ENCODE measurements at places on chromosomes 12 and 14.
A peak's percentile ranks its signal among the peaks of the same experiment; 100 is the strongest.

DNA sequence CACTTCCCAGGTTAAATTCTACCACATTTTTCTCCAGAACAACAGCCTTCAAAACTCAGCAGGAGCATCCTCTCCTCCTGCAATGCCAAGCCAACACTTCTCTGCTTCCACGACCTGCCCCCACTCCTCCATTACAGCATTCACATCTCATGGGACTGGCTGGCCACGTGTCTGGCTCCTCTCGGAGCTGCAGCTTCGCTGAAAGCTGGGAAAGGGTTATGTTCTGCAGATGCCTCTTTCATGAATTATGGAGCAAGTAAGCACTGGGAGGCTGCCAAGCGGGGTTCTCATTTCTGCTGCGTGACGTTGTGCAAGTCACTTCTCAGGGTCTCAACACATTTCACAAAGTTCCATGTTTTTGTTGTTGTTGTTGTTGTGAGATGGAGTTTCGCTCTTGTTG lies 142.2 kb upstream of the RFLNA start:
- no peak for DNase-seq

DNA sequence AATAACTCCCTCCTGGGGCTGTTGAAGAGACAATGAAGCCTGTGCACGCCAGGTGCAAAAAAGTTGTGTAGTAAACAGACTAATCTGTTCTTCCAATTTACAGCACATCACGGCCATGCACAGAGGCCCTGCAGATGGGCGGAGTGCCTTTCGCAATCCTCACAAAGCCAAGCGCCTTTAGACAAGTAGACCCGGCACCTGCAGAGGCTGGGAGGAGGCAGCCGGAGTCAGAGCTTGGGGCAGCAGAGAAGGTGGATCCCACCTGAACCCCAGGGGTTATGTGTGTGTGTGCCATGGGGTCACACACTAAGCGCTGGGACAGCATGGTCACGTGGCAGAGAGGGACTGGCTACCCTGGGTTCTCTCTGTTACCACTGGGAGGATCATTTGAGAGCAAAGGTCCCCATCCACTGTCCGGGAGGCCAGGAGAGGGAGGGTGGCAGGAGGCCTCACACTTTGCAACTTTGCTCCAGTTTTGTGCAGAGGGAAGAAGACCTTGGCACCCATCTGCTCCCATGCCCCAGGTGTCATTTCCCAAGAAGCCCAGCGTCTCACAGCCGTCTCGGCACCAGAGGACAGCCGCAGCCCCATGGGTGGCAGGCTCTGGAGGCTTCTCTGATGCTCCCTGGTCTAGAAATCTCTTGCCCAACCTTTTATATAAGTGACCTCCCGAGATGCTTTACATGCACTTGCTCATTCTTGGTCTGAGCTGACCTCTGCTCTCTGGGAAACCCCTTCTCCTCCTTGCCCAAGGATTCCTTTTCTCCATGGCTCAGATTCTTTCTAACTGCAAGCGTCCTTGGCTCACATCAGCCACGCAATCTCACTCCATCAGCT lies 80.0 kb upstream of the DICER1 start:
- no peak for DNase-seq

DNA sequence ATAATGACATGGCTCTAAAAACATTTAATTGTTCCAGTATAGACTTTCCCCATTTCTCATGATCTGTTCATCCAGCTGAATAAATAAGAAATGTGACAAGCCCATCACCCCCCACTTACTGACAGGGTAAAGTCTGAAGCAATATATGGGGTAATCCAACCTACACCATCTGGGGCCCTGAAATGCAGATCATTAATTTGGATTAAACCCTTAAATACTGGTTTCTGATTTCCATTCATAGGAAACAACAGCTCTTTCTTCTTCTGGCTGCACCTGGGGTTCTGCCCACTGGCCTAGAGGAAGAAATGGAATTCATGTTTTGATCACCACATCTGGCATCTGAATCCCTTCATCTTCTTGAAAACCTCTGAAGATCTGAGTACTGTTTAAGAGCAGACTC lies 39.3 kb upstream of the ACSM4 start:
- no peak for DNase-seq

DNA sequence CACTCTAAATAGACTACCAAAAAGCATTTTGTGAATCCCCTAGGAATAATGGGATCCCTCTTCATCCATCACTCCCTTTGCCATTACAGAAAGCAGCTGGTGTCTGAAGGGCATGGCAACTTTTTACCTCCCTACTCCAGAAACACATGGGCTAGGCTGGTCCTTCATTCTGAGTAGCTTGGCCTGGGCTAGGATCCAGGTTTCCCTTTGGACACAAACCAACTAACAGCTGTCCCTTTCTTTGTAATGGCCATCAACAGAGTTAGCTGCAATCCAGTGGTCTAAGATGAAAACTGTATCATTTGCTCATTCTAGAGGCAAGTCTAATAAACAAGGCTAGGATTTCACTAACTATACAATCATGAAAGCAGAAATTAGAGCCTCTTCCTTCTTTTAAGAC lies 7.4 kb downstream of the GRIN2B start:
- DNase-seq, result no peak

GRCh38 chr12:52259657-52260243 lies 14.7 kb upstream of the KRT86 start:
- no peak for DNase-seq

- DNase-seq, result no peak
Measured at GRCh38 chr12:84910549-84911241, 1.9 kb downstream of the SLC6A15 start.

DNA sequence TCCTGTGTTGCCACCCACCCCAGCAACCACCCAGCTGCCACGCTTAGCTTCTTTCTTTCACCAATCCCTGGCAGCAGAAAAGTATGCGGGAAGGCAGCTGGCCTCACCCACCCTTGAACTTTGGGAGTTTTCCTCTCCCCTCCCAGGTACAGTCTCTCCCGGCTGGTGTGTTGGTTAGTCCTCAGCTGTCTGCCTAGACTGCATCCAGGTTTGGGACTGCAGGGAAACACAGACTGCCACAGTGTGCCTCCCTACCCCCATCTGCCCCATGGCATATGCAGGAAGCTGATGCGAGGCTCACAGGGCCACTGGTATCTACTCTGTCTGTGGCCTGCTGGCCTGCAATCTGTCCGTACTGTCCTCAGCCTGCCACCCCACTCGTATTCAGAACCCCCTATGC lies 2.1 kb downstream of the CD9 start:
- no peak for DNase-seq

DNA sequence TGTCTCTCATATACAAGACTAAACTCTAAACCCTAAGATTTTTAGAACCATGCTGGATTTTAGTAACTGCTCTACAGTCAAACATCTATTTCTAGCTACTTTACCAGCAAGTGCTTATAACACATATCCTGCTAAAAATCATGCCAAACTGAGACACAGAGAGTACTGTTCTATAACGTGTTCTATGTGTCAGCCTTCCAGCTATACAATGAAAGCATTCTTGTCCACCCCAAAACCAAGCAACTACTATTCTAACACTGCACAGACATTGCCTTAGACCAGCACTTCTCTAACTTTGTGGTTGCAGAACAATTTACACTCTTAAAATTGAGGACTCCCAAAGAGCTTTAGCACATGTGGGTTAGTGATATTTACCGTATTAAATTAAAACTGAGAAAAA lies 85.7 kb downstream of the SPPL3 start:
- no peak for DNase-seq

DNA sequence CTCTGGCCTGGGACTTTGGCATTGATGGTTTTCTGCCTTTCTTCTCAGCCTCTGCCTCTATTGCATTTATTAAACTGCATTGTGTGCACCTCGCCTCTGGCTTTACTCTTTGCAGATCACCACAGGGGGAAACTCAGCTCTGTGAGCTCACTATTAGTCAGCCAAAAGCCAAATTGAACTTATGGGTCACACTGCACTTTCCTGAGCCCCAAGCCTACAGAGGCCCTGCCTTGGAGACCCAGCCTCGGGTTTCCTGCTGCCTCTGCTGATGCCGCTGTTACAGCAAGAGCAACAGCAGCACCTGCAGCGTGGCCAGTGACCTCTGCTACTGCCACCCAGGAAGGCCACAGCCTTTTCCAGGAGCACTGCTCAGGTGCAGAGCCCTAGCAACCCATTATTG lies 122.5 kb downstream of the DAD1 start:
- no peak for DNase-seq

DNA sequence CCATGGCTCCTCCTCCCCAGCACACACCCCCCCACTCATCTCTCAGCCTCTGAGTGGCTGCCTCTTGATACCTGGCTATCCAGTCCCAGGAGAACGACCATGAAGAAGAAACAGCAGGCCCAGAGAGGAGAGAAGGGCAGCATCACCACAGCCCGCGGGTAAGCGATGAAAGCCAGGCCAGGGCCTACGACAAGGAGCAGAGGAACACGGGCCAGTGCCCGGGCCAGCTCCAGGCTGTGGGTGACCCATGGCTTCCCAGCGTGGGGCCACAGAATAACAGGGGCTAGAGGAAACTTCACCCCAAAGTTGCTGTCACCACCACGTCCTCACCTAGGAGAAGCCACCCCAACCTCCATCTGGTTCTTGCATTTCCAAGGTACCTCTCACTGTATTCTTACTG lies 10.4 kb upstream of the SLC6A12 start:
- DNase-seq, result no peak

DNA sequence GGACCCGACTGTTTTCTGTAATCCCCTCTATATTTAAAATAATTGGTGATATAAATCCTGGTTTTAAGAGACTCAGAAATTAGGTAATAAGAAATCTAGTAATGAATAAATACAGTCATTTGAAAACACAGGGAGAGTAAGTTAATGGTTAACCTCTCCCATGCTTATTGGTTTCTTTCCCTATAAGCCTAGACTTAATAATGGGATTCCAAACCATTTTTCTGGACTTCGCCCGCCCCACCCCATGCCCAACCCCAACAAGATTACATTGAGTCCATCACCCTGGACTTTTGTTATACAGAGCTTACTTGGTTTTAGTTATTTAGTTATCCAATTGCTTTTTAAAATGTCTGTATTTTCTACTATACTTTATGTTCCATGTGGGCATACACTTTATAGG lies 98.7 kb downstream of the WIF1 start:
- no peak for DNase-seq

DNA sequence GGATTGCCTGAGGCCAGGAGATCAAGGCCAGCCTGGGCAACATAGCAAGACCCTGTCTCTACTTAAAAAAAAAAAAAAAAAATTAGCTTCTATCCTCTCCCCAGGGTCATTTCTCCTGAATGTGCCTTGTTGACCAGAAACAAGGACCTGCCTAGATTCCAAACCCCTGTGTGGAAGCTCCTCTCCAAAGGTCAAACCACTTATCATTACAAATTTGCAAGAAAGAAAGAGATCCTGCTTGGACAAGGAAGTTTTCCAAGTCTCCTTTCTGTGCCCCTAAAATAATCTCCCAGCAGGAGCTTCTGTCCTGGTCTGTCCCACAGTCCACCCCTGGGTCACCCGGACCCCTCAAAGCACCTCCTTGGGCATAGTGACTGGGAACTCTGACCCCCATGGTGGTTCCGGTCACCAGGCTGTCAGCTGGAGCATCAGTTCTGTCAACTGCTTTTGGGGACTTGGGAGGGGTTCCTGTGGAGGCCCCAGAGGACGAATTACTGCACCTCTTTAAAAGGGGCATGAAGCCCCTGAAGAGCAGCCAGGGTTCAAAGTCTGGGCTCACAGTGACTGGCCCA lies 38.4 kb downstream of the ACTN1 start:
- DNase-seq, result no peak

DNA sequence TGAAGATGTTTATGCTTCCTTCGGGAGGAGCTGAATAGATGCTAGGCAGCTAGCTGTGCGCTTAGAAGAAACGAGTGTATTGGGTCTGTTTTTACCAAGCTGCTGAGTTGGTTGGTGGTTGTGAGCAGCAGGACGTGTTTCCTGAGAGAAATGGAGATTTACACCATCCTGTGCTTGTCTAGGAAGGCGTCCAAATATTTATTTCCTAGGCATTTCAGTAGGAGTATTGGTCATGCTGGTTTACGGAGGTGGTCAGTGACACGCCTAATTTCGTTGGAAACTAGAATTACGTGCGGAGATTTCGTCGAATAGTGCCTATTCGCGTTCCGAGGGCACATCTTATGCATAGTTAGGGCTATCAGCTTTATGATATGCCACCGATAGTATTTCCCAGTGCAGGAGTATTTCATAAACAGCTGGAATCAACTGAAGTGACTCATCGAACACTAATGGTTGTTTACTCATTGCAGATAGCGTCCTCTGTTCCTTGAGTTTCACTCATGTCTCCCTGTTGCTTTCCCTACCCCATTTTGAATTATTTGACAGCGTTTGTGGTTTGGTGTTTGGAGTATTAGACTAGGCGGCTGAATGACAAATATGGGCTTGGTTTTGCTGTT lies 780 bp downstream of the TBC1D15 start:
- peak; percentile 80 for DNase-seq

DNA sequence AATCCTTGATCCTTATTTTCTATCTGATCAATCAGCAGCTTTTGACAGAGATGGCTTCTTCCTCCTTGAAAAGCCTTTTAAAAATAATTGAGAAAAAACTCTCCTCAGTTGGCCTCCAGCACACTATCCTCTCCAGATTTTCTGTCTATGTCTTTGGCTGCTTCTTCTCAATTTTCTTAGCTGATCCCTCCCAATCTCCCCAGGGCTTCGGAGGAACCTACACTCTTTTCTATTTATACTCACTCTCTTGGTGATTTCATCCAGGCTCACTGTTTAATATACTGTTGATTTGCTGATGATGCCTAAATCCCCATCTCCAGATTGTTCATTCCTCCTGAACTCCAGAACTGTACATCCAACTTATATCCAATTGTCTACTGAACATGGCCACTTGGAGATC lies 54.8 kb downstream of the RDH12 start:
- no peak for DNase-seq

DNA sequence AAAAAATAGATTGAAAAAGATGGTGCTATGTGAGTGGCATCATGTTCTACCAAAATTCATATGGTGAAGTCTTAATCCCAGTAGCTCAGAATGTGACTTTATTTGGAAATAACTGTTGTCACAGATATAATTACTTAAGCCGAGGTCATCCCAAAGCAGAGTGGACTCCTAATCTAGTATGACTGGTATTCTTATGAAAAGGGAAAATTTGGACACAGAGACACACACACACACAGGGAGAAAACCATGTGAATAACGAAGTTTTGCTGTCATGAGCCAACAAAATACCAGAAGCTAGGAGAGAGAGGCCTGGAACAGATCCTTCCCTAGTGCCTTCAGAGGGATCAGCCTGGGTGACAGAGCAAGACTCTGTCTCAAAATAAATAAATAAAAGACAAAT lies 62.6 kb downstream of the FAR2 start:
- peak; percentile 47 for DNase-seq

- DNase-seq, result no peak
Measured at GRCh38 chr12:55822228-55822627, 4.4 kb downstream of the ORMDL2 start.

GRCh38 chr12:64595863-64596793 lies 14.2 kb upstream of the RASSF3 start:
- peak; percentile 62 for DNase-seq

- DNase-seq, result no peak
Measured at GRCh38 chr12:68812553-68813241, 4.7 kb downstream of the MDM2 start.

- no peak for DNase-seq
Measured at GRCh38 chr12:125286005-125286727, 220.9 kb downstream of the AACS start.

GRCh38 chr14:69860221-69860620 lies 19.0 kb upstream of the SMOC1 start:
- DNase-seq, result no peak

- DNase-seq, result peak; percentile 71
Measured at GRCh38 chr12:51702587-51702986, 111.6 kb downstream of the SCN8A start.
